Stimulated activated CD8-positive, alpha-beta memory T cell treated with anti-CD3 and anti-CD28 coated beads, Interleukin-12 subunit alpha, Interleukin-12 subunit beta, amount 100 ng/mL, for 1 hour (primary cell): ENCODE measurements at places on chromosomes 2 and 18.

- DNase-seq = no peak
Measured at GRCh38 chr2:37851828-37852584, 73.1 kb upstream of the RMDN2 start.

GRCh38 chr2:36333350-36334012 lies 22.1 kb upstream of the CRIM1 start:
- DNase-seq = no peak

- DNase-seq = no peak
Measured at GRCh38 chr2:62042944-62043343, 137.5 kb downstream of the COMMD1 start.

GRCh38 chr2:109726379-109727270 lies 67.5 kb upstream of the RGPD5 start:
- DNase-seq = no peak

GRCh38 chr18:49647496-49648168 lies 85.8 kb downstream of the LIPG start:
- DNase-seq = no peak

GRCh38 chr18:48715711-48716361 lies 177.0 kb downstream of the CTIF start:
- DNase-seq = no peak

DNA sequence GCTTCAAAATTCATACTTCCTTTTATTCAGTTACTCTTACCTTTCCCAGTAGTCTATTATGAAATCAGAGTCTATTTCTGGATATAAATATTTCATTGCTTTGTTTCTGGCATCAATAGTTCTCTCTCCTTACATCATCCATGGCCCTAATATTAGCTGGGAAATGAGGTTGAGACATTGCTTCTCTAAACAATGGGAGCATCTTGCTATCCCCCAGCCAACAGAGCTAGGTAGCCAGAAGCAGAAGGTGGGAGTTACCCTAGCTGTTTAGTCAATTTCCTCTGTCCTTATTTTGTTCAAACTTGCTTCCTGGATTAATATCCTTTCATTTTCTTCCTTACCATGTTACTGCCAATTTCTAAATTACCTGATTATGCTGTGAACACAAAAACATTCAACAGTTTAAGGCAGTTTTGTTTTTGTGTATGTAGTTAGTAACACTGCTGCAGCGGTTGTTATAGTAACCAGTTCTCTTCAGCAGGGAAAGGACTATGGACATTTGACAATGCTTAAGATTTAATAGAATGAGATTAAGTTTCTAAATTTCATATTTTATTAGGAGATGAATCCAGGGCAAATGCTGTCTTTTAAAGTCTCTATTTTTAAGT lies 160.5 kb upstream of the KCNJ3 start:
- DNase-seq = no peak

DNA sequence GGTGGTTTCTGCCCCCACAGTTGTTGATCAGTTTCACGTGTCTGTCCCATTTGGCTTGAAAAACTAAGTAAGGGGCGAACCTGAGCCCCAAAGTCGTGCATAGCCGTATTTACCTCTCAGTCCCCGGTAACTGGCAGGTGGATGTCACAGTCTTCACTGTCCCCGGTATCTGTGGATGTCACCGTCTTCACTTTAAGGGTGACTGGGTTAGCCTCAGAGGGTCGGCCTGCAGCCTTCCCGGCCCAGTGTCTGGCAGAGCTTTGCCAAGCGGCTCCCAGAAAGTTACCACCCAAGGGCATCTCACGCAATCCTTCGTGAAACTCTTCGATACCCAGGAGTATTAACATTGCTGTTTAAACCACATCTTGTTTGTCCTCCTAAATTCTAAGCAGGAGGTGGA lies 125.3 kb upstream of the CTDP1 start:
- no peak for DNase-seq

DNA sequence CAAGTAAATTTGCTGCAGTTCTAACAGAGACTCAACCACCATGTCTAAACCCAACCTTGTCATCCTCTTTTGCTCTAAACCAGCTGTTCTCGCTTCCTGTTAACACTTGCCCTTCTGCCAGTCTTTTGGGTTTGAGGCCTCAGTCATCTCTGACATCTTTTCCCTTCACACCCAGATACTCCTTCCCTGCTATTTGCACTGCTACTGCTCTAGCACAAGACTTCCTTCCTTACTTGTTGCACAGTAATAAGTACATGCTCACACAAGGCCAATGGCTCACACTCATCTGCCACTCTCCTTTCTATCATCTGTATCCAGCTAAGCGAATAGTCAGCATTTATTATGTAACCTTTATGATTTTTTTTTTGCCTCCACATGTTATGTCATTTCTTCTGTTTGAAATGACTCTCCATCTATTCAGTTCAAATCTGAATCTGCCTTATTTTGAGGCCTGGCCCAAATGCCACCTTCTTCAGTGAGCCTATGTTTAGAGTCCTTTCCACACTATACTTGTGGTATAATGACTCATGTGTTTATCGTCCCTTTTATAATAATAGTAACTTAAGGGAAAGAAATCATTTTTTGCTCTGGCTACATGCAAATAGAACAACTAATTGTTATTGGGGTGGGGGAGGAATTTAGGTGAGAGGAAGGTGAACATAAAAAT lies 22.5 kb upstream of the CDKL4 start:
- no peak for DNase-seq

GRCh38 chr2:9333591-9334171 lies 89.6 kb downstream of the ITGB1BP1 start:
- DNase-seq = no peak

- DNase-seq = peak; percentile 8
Measured at GRCh38 chr2:229920011-229920641, 1.7 kb downstream of the TRIP12 start.

DNA sequence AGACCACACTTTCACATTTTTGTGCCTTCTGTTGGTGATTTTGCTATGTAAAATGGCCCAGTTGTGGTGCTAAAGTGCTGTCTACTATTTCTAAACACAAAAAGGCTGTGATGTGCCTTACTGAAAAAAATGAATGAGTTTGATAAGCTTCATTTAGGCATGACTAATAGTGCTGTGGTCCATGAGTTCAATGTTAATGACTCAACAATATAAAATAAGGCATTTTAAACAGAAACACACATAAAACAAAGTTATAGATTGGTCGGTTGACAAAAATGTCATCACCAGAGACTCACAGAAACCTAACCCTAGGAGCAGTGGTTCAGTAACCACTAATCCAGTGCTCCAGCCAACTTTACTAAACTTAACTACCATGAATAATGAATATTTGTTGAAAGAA lies 160.0 kb downstream of the DNAH6 start:
- DNase-seq = no peak

- no peak for DNase-seq
Measured at GRCh38 chr2:12733846-12734245, 17.1 kb downstream of the TRIB2 start.

- DNase-seq = no peak
Measured at GRCh38 chr18:44811572-44812125, 131.0 kb downstream of the SETBP1 start.

GRCh38 chr2:83071914-83072313 lies 1387.2 kb downstream of the SUCLG1 start:
- DNase-seq = no peak

DNA sequence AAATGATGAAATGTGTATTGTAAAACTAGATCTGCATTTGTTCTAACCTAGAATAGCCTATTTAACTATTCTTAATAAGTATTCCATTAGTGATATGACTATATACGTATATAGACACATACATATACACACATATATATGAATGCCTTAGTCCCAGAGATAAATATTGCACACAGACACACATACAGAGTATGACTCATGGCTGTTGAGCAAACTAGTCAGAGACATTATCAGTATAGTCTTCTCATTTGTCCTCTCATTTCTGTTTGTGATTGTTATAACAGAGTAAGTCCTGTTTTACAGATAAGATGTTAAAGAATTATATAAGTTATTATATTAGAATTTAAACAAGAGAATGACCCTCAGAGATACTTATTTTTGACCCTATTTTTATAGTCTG lies 202.5 kb downstream of the CCDC102B start:
- DNase-seq = no peak

DNA sequence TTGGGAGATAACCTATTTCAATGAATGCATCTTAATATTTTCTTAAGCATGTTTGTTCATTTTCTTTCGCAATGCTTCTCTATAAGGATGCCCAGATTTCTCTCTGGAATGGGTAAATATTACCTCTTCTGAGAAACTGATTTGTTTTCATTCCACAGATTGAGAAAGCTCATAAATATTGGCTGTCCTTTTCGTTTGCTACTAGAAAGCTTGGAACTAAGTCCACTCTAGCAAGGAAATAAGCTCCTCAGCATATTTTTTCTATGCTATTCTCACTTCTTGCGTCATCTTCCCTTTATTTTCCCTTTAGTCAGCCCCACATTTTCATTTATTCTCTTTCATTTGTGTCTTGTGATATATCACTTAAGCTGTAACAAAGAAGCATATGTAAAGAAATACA lies 76.3 kb downstream of the ANTXR1 start:
- DNase-seq = no peak

- no peak for DNase-seq
Measured at GRCh38 chr2:113072584-113072983, 4.8 kb downstream of the IL1F10 start.

DNA sequence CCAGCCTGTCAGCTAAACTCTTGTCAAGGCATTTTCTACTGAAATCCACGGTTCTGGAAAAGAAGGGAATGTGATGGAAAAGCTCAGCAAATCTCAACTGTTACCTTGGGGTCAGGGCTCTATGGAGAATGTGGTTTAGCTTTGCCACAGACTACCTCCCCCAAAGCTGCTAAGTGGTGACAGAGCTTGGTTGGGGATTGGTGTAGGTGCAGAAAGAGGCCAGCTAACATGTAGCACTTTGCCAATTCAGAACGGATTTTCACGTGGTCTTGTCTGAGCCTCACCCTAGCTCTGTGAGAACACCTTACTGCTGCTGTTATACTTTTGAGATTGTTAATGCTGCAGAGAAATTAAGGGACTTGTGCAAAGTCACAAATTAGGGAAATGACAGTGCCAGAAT lies 331.1 kb downstream of the RND3 start:
- no peak for DNase-seq

DNA sequence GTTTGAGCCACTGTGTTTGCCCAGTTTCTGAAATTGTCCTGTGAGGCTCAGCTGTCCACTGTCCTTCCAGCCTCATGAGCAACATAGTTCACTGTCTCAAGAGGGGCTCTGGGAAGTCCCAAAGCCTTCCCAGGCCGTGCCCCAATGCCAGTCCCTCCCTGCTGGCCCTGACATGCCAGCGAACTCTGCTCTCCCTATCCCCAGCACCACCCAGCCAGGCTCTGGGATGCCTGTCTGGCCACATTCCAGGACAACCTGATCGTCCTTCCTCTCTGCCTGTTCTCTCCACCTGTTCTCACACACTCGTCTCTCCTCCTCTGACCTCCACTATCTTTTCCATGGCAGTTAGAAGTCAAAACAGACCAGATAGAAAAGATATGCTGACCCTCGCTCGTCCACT lies 278.0 kb upstream of the ID2 start:
- DNase-seq = no peak

- DNase-seq = no peak
Measured at GRCh38 chr2:20048488-20049448, 2.7 kb downstream of the LAPTM4A start.

DNA sequence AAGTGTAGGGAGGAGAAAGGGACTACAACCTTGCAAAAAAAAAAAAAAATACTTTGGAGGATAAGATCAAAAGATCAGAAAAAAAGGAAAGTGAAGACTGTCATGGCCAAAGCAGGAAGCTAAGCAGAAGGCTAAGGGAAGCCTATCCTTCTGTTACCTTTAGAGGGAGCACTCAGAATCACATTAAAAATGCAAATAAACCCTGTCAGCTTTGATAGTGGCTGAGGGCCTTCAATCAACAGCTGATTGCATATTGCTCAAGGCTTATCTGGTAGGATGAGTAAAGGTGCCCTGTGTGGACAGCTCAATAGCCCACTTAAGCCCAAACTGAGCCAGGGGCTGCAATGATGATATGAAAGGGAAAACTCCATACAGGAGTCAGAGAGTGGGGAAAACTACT lies 1021.2 kb downstream of the LRP1B start:
- DNase-seq = no peak

DNA sequence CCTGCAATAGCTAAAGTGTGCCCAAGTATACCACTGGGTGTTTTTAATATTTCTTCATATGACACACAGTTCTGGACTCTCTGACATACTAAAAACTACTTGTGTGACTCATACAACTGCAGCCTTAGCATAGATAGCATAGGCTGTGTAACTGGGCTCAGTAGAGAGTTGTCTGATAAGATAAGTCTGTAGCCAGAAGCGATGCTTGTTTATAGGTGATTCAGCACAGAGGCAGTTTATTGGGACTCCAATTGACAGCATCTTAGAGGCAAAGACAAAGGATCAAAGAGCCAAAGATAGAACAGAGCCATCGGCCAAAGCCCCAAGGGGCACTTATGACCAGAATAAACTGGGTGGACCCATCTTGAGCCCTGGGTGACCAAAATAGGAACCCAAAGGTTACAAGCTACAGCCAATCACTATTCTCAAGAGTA lies 42.3 kb downstream of the AAK1 start:
- no peak for DNase-seq

DNA sequence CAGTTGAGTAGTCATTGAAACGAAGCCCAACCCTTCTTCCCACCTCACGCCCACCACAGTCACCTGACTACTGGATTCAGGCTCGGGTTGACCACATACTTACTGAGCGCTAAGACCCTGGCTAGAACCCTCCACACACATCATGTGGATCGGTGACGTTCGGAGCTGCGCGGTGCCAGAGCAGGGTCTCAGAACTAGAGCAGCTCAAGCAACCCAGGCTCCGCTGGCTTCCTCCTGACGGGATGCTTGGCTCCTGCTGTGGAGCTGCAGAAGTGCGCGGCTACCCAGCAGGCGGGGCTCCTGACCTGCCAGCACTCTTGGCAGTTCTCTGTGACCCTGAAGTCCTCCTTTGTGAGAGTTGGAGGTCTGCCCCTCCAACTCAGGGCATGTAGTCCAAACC lies 90.6 kb upstream of the MBOAT2 start:
- DNase-seq = no peak

GRCh38 chr2:8102470-8102869 lies 579.4 kb upstream of the ID2 start:
- DNase-seq = no peak

DNA sequence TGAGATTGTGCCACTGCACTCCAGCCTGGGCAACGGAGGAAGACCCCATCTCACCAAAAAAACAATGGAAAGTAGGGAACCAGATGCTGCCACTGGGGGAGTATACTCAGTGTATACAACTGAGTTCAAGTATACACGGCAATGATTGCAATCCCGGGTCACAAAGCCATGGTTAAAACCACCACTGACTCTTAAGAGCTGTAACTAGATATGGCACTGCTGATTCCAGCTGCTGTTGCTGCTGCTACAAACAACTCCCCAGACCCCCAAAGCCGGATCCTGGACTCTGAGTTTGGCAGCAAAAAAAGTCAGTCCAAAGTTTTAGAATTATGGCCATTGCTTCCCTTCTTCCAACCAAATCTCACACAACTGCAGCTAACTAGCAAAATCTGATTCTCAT lies 43.7 kb upstream of the COX7A2L start:
- no peak for DNase-seq

GRCh38 chr2:211822686-211823335 lies 715.8 kb downstream of the ERBB4 start:
- DNase-seq = no peak

GRCh38 chr2:237616373-237616733 lies 11.0 kb upstream of the LRRFIP1 start:
- DNase-seq = no peak
